ENCODE measurements at places on chromosomes 6 and 20.
A peak's percentile ranks its signal among the peaks of the same experiment; 100 is the strongest.

DNA sequence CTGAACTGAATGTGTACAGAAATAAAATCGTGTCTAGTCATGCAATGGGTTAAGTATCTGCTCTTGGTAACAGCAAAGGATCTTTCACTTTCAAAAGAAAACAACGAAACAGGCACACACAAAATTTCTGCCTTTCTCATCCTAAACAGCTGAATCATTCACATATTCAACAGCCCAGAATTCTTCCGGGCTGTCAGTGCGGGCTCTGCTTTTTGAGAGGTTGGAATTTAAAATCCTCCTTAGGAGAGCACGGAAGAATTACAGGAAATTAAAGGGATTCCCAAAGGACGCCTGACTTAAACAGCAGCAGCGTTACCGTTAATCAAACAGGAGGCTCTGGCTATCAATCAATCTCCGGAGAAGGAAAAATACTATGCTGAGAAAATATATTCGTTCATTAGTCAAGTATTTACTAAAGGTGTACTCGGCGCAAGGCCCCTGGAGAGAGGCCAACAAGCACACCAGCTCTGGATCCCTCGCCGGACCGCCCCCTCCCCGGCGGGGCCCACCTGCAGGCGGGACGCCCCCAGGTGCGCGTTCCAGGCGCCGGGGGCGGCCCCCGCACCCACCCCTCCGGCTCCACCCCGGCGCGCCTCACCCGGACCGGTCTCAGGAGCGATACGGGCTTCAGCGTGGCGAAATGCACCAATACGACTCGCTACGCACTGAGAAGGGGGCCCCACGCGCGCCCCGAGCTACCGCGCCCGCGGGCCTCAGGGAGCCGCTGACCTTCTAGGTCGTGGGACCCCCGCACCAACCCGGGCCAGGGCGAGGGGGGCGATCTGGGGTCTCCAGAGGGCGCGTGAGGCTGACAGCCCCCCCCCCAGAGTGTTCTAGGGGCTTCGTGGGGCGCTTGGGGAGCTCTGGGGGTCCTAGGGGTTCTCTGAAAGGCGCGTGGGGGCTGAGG, 1.0 kb downstream of the NAPB start:
- ATAC-seq, result peak; percentile 7

DNA sequence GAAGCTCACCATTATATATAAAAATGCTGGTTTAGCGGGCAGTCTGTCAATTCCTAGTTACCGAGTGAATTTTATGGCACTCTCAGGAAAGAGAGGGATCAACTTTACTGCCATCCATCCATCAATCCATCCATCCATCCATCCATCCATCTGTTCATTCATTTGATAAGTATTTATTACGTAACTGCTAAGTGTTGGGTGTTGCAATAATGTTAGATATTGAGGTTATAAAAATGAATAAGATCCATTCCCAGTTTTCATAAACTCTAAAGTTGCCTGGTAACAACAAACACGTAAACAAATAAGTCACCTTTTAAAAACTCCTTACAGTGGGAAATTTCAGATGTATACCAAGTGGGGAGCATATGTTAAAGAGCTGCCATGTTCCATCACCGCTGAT, 36.8 kb downstream of the SASH1 start:
- no peak for ATAC-seq

DNA sequence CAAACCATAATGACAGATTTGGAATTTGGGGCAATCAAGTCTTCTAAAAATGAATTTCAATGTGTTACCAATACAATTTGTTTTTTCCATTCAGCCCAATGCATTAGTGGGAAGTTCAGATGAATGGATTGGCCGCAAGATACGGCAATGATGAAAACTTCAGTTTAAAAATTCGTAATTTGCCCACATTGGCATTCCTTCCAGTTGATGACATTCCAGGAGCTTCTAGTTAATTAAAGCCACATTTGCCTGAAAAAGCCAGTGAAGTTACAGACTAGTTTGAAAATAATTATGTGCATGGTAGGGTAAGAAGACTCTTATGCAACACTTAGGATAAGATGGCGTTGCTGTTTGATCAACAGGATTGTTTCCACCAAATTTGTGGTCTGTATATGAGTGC, 46.2 kb downstream of the NHLRC1 start:
- no peak for ATAC-seq

- ATAC-seq, result no peak
Observed at GRCh38 chr6:130187335-130188206, 35.2 kb downstream of the SAMD3 start.

- ATAC-seq, result no peak
Observed at GRCh38 chr6:127305741-127306140, 37.7 kb downstream of the ECHDC1 start.

DNA sequence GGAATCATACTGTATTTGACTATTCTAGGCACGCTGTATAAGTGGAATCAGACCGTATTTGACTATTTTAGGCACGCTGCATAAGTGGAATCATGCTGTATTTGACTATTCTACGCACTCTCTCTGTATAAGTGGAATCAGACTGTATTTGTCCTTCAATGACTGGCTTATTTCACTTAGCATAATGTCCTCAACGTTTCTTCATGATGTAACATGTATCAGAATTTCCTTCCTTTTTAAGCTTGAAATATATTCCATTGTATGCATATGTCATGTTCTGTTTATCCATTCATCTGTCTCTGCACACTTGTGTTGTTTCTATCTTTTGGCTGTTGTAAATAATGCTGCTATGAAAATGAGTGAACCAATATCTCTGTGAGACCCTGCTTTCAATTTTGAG, 5.7 kb downstream of the CCDC170 start:
- no peak for ATAC-seq

- ATAC-seq, result no peak
Observed at GRCh38 chr6:22248513-22249308, 48.1 kb downstream of the PRL start.

DNA sequence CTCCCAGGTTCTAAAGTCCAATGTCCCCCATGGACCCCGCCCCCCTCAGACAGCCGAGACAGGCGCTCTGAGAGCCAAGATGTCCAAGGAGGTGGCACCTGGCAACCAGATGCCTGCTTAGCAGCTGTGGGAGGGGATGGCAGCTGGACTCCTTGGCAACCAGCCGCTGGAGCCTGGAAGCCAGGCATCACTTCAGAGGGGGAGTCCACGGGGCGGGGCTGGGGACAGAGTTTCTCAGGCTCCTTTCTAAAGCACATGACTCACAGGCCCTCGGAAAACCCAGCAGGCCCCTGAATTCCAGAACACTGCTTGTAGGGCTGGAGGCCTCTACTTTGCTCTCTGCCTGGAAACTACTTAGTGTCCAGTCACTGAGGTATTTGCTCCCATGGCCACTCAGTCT, 51.5 kb downstream of the PREX1 start:
- peak; percentile 89 for ATAC-seq

- no peak for ATAC-seq
Observed at GRCh38 chr6:34486106-34486740, 20.3 kb downstream of the PACSIN1 start.

GRCh38 chr6:138031417-138031816, 75.8 kb downstream of the PERP start:
- no peak for ATAC-seq

DNA sequence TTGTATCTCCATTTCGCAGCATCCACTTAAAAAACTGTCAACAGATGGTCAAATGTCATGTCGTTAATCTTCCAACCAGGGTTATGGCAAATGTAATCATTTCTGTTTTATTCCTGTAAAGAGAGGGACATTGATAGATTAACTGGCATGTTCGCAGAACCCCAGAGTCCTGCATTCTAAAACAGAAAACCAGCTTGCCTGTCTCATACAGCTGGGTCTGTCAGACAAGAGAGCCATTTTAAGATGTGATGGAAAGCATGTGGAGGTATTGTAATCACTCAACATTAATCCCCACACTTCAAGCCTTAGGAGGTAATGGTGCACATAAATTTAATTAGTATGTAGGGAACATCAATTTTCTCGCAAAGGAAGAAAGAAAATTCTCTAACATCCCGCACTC, 4.4 kb downstream of the SMLR1 start:
- no peak for ATAC-seq

DNA sequence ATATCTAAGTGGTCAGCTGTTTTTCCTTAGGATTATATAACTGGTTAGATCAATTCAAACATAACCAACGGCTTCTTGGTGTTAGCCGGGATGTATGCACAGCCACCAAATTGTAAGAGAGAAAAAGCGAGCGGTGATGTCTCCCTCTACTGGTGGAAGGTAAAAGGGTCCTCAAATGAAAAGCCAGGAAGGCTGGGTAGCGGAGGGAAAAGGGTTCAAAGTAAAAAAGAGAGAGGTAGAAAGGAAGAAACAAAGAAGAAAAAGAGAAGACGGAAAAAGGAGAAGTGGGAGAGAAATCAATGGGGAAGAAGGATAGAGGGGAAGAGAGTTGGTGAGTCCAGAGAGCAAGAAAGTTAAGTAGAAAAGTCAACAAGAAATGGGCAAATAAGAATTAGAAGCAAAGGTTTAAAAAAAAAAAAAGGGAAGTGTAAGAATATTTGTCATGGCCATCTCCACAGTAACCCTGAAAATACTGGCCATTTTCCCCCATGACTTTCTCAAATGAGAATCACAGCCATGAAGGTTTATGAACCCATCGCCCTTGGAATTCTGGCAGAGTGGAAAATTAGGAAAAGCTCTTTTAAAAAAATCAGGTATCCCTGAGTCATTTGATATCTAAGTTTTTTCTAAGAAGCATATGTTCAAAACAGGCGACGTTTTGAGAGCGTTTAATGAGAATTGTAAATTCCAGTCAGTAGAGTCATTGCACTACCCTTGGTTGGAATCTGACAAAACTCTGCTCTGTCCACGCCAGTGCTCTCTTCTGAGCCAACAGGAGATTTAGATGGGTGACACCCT, 155.6 kb upstream of the SNX9 start:
- peak; percentile 41 for ATAC-seq

DNA sequence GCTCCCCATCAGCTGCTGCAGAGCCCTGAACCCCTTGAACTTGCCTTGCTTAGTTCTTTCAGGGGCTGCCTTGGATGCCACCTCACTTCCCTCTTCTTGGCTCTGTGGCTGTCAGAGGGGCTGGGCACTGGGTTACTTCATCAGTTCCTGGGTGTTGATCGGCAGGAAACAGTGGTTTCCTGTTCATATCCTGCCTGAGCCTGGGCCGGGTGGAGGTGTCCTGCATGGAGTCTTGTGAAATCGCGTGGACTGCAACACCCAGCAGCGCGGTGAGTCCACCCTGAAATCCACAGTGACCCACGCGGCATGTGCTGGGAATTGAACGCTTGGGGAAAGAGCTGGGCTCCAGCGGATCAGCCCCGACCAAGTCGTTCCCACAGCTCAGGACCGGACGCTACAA, 97.5 kb downstream of the CDH26 start:
- ATAC-seq, result peak; percentile 59

- no peak for ATAC-seq
Observed at GRCh38 chr6:53756396-53756795, 38.4 kb upstream of the LRRC1 start.

- ATAC-seq, result no peak
Observed at GRCh38 chr6:50821441-50822077, 2.9 kb downstream of the TFAP2B start.

GRCh38 chr20:19995220-19995863, 21.8 kb upstream of the NAA20 start:
- no peak for ATAC-seq

DNA sequence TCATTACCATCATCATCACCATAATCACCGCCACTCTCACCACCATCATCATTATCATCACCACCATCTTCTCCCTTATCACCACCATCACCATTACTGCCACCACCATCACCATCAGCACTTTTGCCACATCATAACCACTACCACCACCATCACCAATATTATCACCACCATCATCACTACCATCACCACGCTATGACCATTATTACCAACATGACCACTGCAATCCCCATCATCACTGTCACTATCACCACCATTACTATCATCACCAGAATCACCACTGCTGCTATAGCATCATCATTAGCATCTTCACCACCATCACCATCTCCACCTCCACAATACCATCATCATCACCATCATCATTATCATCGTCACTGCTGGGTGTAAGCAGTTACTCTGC, 25.6 kb downstream of the CST1 start:
- ATAC-seq, result no peak

DNA sequence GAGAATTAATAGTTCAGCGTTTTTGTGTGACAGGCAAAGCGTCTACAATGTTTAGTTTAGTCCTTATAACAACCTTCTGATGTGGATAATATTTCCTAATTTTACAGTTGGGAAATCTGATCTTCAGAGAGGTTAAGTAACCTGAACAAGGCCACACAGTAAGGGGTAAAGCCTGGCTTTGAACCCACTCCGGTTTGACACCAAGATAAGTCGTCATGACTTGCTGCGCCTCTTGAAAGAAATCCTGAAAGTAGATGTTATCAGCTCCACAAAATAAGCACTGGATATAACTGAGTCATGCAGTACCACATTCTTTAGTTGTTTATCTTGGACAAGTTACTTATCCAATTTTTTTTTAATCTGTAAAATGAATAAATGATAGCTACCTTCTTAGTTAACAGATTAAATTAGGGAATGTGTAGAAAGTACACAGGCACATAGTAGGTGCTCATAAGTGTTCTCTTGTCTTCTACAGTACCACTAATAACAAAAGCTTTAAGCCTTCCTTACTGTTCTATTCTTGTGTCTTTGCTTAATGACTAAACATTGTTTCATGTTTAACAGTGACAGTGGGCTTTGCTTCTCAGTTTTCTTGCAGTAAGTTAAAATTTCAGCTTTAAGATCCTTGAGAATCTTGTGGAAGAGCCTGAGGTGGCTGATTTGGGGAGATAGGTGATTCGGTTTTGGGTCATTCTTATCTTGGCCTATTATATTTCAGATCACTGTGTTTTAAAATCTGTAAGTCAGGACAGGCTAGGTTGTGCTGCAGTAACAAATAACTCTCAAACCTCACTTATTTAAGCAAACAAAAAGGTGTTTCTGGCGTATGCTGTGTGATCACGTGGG, 2.1 kb downstream of the HIVEP1 start:
- no peak for ATAC-seq

DNA sequence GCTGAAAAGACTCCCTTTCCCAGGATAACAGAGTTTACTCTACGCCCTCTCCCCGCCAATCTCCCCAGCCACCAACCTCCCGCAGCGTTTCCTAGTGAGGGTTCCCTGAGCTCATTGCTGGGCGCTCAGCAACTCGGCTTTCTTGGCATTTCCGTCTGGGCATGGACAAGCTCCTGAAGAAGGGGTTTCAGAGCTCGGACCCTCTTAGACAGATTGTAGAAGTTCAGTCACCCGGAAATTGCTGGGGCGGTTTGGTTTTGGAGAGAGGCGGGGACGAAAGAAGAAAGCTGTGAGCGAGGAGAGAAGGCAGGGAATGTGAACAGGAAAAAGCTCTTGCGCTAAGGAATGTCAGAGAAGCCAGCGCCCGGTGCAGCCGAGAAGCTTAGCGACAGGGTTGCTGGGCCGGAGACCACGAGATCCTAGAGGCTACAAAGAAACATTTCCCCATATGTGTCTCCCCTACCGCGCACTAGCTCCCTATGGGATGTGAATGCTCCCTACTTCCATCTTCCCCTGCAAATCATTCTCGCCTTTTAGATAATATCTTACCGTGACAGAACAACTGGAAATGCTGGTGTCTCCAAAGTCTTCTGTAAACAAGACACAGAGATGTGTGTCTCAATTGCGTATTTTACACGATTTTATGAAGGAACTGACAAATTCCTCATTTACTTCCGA, 15.8 kb downstream of the POM121L2 start:
- ATAC-seq, result peak; percentile 38

Measured in motor neuron (in vitro differentiated cells).